Stimulated activated CD4-positive, alpha-beta T cell treated with anti-CD3 and anti-CD28 coated beads, TNF-alpha, amount 100 ng/mL, for 1 hour (primary cell): ENCODE measurements at places on chromosomes 3 and 15.

DNA sequence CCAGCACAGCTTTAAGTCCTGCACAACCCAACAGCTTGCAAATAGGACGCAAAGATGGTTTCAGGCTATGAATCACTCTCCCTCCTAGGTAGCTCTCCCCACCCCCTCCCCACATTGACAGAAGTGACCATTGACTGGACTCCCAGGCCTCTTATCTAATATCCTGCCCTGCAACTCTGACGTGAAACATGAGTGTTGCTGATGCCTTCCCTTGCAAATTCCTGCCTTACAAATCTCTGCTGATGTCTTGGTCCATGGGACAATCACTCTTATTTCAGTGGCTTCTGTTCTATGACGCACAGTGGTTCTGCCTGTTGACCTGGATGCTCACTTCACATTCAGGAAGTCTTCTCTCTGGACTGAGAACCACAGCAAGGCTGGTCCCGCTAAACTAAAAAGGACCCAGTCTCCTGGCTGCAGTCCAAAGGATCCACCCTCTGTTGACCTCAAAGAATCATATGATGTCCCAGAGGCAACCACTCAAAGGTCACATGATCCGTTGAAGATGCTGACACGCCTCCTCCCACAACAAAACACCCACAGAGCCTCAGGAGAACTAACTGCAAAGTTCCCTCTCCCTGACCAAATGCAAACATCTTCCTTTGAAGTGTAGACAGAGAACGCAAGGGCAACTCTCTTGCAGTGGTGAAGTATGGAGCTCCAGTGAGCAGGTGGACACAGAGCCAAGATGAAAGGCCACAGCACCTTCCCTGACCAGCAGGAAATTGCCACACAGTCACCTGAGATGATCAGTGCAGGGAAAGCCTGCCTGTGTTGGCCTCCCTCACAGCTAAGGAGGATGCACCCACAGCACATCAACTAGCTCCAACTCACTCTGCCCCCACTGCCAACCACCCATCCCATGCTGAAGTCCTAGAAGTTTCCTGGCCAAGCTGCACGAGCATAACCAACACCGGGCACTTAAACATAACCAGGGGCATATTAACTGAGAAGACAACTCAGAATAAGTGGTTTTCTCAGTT lies 112.3 kb downstream of the ADAMTS17 start:
- DNase-seq: no peak

GRCh38 chr3:167978486-167978885 lies 117.2 kb downstream of the GOLIM4 start:
- no peak for DNase-seq

DNA sequence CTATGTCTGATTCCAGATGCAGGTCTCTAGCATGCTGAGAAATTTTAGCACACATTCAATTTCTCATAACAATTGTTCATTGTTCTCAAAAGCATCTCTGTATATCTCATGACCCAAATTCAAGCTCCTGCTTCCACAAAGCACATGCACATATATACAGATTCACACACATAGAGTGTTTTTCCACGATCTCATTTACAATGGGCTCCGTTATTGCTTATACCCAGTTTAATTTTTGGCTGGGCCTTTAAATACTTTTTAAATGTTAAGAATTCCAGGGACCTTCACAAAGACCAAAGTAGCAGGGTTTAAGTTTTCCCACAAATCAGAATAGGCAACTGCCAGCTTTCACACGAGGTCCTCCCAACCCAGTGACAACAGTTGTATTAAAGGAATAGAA lies 333.5 kb upstream of the SEMA6D start:
- no peak for DNase-seq

DNA sequence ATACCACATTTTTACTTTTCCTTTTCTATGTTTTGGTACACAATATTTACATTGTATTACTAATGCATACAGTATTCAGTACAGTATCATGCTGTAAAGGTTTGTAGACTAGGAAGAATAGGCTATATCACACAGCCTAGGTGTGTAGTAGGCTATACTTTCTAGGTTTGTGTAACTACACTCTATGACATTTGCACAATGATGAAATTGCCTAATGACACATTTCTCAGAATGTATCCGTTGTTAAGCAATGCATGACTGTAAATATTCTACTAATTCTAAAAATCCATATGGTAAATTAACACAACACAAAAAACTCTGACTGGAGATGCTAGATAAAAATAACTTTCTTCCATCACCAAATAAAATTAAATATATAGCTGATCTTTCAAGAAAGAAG lies 16.2 kb downstream of the NEDD4 start:
- DNase-seq: no peak

DNA sequence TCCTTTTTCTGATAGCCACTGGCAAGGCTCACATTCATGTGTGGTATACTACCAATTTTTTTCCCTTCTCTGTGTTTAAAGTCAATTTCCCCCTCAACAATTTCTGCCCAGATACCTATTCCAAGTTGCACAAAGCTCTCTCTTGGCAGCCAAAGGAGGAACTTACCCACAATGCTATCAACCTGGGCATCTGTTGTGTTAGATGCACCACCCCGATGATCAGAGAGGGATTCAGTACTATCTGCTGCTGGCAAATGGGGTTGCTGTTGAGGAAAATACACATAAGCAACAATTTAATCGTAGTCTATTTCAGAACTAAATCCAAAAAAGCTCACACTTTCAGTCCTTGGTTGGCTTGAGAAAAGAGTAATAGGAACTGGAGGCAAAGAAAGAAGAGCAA lies 46.1 kb downstream of the AAGAB start:
- DNase-seq: no peak

GRCh38 chr3:106185949-106186348 lies 317.1 kb upstream of the CBLB start:
- DNase-seq: no peak

DNA sequence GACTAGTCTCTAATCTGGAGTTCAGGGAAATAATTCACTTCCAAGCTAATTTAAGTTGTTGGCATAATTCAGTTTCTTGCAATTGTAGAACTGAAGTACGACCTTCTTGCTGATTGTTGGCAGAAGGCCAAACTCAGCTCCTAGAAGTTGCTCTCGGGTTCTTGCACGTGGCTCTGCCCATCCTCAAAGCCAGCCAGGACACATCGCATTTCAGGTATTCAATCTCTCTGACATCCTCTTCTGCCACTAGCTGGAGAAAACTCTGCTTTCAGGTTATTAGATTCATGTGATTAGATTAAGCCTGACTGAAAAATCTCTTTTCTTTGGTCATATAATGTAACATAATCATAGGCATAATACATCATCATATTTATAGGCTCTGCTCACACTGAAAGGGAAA lies 362.0 kb downstream of the ZPLD1 start:
- DNase-seq: no peak

DNA sequence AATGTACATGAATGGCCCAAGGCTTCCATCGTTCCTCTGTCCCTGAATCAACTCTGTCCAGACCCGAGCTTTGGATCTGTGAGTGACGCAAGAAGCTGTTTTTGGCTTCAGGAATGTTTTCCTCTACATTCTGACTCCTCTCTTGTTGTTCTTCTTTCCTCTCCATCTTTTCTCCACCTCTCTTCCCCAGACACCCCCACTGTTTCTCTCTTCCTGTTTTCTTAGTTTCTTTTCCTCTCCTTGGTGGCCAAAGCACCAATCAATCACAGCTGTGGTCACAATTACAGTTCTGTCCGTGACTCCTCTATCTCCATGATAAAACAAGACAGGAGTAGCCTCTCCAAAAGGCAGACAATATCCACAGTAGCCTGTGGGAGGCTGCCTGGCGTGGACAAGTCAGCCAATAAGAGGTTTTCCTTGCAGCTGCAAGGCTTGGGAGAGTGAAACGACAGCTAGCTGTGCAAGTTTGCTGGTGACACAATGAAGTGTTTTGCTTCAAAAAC lies 4.9 kb upstream of the TMEM212 start:
- DNase-seq: no peak

- no peak for DNase-seq
These were observed at the start of gene PLSCR4 for GRCh38 chr3:146250449-146251382. Gene PLSCR4 (minus strand): TSS chr3:146251105. CDS start chr3:146222071, 29,034 bp downstream.

DNA sequence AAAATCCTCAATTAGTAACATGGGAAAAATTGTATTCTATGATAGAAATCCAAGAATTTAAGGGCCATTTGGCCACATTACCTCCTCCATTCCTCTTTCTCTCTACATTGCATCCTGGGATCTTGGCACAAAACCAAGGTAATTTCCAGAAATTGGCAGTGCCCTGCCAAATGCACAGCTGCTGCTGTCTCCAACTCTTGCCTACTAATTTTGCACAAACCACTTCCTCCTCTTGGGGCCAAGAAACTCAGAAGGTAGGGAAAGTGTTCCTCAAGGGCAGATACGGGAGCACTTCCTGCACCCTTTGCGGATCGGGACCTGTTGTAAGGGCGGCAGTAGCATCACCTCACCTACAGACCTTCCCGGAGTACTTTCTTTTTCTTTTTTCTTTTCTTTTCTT lies 57.8 kb downstream of the MAP3K13 start:
- no peak for DNase-seq

DNA sequence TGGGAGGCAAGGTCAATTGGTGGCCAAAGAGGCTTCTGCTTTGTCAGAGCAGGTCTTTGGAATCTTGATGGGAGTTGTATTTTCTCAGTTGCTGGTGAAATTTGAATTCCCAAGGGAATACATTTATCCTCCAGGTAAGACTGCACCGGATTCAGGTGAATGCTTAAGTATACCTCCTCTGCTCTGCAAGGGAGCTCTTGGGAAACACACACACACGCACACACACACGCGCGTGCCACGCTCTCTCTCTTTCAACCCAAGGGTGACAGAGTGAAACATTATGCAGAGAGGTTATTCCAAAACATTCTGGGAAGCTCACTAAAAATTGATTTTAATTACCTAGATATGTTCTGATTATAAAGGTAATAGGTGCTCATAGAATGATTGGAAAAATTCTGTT lies 33.7 kb downstream of the ST6GAL1 start:
- no peak for DNase-seq
